ENCODE measurements at places on chromosomes 1 and 21. TPM values are rescaled to one million over a fixed set of nuclear protein-coding genes. Genes with fewer than 3 reads are reported as not detected.

DNA sequence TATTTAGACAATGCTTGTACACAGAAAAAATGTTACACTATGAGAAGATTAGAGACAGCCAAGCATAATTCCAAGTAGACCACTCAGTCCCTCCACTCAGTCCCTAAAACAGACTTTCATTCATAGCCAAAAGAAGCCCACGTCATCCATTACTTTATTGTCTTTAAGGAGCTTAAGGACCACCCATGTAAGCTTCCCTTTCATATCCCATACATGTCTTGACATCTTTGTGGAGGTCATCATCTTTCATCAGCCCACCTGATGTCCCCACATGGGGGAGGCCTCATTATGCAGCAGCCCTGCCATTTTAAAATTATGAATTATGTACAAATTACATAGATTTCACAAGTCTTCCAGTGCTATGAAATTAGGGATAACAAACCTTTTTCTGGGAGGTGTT, 92.6 kb upstream of the PALMD start:
- DNase-seq = no peak

The CELA3B gene
- not detected for polyA plus RNA-seq

The FH gene
- 48.1 TPM for polyA plus RNA-seq

- no peak for DNase-seq
Measured at GRCh38 chr1:18908911-18909771, 6.8 kb upstream of the ALDH4A1 start.

DNA sequence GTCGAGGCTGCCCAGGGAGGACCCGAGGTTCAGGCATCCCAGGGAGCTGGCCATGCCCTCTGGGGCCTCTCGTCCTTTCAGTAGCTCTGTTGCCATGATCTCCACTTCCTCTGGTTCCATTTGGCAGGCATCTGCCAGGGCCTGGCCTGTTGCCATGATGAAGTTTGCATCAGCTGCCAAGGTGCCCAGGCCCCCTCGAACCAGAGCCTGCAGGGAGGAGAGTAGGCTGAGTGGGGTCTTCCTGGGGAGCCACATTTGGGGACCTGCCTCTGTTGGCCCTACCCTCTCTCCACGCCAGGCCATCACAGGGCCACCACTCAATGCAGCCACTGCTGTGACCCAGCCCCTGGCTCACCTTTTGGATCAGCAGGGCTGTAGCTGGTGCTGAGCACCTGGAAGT, 16.4 kb upstream of the KIF21B start:
- no peak for DNase-seq

DNA sequence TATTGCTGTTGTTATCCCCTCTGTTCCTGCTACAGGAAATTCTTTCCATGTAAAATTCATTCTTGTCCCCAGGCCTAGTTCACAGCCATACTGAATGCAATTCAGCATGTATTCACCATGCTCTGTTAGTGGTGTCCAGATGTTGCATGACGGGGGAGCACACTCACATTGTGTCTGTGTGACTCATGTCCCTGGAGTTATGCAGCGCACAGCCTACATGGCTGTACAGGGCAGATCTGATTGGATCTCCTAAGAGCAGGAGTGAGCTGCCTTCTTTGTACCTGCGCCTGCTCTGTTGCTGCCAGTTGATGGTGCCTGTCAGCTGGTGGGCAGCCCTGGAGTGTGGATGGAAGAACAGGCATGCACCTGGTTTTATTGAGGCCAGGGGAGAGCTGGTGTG, 17.6 kb downstream of the HTR6 start:
- peak; percentile 68 for DNase-seq

The RGS4 gene
- 124 TPM for polyA plus RNA-seq

The ALX3 gene
- not detected for polyA plus RNA-seq

The C1orf167 gene
- not detected for polyA plus RNA-seq

DNA sequence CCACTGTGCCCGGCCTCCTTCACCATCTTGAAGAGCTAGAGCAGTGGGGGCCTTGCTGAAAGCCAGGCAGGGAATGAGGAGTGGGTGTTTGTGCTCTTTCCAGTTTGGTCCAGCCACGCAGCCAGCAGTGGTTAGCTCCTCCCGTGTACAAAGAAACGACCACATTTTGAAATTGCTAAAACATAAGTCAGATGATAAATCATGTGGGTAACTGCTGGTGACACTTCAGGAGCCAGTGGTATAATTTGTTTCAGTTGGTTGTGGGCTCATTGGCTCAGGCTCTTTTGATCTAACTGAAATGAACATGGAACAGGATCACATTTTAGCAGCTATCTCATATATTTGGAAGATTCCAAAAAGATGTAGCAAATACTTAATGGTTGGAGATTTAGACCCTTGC, 87.6 kb downstream of the MTR start:
- no peak for DNase-seq

GRCh38 chr1:15371610-15372545, 37.8 kb upstream of the EFHD2 start:
- peak; percentile 44 for DNase-seq

The TCEANC2 gene
- polyA plus RNA-seq = 4.7 TPM

The TRPM2 gene
- polyA plus RNA-seq = not detected

The WDR64 gene
- not detected for polyA plus RNA-seq

GRCh38 chr1:161038523-161039153, at the start of gene TSTD1:
Gene TSTD1, minus strand, starts transcription at chr1:161038964. Its CDS starts 75 bp downstream, at chr1:161038889.
- DNase-seq = peak; percentile 80

The SDE2 gene
- 15.1 TPM for polyA plus RNA-seq

- DNase-seq = no peak
Measured at GRCh38 chr1:231376875-231377549, 38.9 kb downstream of the SPRTN start.

GRCh38 chr21:38861989-38862683, 56.4 kb downstream of the ETS2 start:
- DNase-seq = no peak

DNA sequence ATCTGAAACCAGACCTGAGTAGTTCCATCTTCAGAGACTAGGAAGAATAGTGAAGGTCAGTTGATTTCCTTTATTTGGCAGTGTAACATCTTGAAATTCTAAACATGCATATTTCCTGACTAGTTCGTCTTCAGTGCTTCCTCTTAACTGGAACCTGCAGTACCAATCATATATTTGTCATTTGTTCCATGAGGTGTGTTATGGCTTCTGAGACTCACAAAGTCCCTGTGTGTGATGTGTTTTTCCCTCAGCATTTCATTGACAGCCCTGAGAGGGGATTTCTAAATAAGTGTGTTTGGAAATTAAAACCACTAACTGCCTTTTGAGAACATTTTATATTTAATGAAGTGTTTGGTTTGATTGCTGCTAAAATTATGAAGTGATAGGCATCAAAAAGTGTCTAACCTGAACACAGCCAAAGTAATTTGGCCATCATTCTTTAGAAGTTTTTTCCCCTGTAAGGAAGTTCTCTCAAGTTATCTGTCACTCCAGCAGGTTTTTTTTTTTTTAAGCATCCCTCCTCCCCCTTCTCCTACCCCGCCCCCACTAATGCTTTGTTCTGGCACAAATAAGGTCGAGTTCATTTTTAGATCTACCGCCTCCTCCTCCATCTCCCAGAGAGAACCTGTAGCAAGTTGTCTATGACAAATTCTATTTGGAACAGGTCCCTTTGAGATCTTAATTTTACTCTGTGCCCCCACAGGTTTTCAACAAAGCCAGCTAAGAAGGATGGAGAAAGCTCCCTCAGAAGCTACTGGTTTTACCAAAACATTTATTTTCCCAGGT, 61.4 kb downstream of the TMEM200B start:
- DNase-seq = no peak

GRCh38 chr1:230866171-230867070, 1.9 kb downstream of the C1orf198 start:
- no peak for DNase-seq

- peak; percentile 17 for DNase-seq
Measured at GRCh38 chr1:38210021-38210894, 163.7 kb upstream of the POU3F1 start.

The HCRTR1 gene
- not detected for polyA plus RNA-seq

The ALPL gene
- polyA plus RNA-seq = 1.3 TPM

DNA sequence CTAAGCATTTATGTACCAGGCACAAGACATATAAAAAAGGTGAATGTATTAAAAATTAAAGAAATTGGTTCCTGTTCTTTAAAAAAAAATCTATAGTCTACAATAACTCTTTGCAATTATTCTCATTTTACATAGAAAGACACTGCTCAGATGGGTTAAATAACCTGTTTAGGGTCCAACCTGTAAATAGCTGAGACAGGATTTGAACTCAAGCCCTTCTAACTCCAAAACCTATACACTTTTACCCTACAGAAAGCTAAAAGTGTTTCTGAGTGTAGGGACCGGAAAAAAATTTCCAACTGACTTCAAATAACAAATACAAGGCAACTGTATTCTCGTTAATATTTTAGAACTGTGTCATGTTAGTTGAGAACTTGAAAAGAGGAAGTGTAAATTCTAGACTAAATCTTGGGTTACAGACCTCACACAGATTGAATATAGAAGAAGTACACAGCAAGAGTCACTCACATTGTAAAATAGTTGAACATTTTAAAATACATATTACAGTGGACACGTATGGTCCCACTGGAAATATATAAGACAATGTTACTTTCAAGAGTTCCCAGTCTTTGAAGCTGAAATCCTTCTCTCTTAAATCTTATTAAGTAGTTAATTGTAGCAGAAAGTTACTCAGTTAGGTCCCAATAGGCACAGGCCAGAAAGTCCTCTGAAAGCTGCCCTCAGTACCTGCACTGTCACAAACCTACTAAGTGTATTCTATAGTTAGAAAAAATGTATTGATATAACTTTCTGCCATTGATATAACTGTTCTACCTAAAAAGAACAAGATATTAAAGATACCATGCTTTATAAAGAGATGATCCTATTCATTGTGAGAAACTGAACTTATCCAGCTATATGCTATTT, 7.3 kb downstream of the EDEM3 start:
- no peak for DNase-seq

- peak; percentile 35 for DNase-seq
Measured at GRCh38 chr1:100440075-100440809, 87.9 kb downstream of the CDC14A start.

DNA sequence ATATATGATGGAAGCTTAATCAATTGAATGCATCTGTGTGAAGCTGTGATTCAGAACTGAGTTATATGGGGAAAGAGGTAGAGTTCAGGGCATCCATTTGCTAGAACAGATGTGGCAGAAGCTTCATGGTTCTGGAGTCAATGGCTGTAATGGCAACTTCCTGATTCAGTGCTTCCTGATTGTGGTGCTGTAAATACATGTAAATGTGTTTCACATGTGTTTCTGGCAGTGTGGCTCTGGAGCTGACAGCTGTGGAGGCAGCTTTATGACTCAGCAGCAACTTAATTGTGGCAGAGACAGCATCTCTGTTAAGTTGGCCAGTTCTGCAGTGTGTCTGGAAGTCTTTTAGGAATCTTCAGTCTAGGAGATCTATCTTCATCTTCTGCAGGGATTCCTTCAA, 226.6 kb upstream of the ZRANB2 start:
- DNase-seq = peak; percentile 7

GRCh38 chr1:103160281-103160680, 52.0 kb upstream of the COL11A1 start:
- DNase-seq = no peak

The OR2G6 gene
- not detected for polyA plus RNA-seq

- no peak for DNase-seq
Measured at GRCh38 chr21:32200029-32200428, 78.8 kb downstream of the MIS18A start.

DNA sequence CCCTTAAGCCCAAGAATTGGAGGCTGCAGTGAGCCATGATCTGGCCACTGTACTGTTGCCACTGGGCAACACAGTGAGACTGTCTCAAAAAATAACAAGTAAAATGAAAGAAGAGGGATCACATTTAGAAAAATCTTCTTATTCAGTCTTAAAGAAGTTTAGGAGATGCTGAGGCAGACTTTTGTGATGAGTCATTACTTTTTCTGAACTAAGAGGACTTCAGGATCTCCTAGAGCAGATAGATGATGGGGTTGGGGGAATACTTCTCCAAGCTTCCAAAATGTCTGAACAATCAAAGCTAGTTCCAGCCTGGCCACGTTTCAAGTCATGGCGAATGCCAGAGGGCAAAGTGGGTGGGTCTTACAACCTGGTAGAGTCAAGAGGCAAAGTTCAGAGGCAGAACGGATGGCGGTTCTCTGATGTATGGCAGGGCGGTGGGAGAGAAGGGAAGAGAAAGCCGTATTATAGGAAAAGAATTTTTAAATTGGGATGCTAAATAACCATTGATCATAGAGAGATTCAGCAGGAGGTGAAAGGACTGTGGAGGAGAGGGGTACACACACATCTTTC, 2.1 kb upstream of the CIART start:
- no peak for DNase-seq

DNA sequence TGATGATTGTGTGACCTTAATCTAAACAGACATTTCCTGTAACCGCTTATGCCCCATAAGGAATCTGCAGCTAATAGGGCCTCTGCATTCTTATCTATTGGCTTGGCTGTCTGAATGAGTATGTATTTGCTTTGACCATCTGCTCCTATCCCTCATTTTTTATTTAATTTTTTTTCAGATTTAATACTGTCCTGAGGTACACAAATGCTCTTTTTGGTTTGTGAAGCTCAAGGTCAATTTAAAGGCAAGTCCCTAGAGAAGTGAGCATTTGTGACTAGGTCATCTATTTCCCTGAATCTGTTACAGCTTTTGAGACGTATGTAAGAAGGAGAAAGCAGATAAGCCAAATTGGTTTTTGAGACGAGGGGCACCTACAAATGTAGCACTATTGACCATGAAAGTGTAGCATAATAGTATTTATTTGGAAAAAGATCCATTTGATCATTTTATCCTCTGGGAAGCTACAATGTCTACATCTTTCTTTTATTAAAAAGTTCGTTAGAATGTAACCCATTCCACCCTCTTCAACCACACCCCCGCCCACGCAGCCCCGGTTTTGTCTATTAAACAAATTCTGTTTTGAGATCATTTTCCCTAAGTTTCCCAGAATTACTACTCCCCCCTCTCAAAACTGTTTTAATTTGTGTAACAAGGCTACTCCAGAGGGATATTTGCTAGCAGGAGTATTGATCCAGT, 69.2 kb upstream of the HSPA13 start:
- DNase-seq = no peak

- DNase-seq = no peak
Measured at GRCh38 chr1:30324251-30325084, 398.9 kb downstream of the MATN1 start.

DNA sequence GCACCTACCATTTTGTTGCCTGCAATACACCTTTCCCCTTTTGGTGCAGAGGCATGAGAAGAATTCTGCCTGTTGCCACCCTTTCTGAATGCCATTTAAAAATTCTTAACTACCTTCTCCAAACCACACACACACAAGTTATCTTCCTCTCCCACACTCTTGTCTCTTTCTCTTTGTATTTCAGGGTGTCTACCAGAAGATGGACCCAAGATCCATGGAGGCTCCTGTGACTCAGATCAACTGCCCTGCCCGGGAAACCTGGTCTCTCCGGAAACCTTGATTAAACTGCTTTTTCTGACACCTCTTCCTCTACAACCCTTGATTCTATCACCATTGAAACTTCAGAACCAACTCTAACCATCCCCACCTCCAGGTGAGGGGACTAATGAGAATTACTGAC, 2.4 kb upstream of the TARS2 start:
- DNase-seq = no peak

The FAM72D gene
- polyA plus RNA-seq = 3.2 TPM

- no peak for DNase-seq
Measured at GRCh38 chr1:209885403-209886218, 52.4 kb upstream of the SYT14 start.
